ENCODE measurements at places on chromosomes 16 and 17. TPM values are rescaled to one million over a fixed set of nuclear protein-coding genes. Genes with fewer than 3 reads are reported as not detected.

TAT gene
- not detected for total RNA-seq

MMP2 gene
- total RNA-seq, result 20.5 TPM

DNA sequence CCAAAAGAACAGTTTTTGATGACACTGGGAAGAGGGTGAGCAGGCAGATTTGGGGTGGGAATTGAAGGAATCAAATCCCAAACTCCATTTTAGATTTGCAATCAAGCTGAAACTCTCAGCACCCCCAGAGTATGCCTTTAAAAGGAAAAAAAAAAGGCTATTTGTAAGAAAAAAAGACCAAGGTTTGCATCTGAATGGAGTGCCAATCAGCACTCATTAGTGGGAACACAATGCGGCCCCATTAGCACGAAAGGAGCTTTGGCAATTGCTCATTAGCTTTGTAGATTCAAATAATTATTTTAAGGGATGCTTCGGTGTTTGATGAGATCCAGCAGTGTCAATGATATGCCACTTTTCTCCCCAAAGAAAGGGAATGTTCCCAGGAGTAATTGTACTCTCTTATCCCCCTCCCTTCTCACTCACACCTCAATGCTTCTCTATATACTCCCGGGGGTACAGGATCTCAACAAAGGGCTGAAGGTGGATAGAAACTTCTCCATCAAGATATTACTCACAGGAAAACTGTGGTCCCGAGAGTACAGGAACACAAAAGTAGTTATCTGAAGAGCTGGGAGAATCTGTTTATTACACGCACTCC, 32.2 kb downstream of the CHP2 start:
- no peak for DNase-seq

GRCh38 chr17:72477491-72477890, 356.7 kb downstream of the SOX9 start:
- DNase-seq, result no peak

GRCh38 chr17:29802246-29802645, 127.8 kb downstream of the SSH2 start:
- DNase-seq, result no peak

DNA sequence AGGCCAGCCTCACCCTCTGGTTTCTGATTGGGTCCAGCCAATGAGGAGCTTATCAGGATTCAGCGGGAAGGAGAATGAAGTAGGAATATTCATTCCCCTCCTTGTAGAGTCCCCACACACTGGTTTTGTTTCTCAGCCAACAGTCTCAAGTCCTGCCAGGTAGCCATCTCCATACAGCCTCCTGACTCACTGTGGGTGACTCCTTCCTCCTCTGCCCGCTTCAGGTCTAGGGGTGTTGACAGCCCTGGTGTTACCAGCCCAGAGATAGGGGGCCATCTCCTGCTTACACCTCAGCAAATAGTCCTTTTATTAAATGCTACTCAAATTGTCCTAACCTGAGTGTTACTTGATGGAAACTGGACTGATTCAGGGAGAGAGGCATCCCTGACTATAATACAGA, 4.0 kb upstream of the MFAP4 start:
- no peak for DNase-seq

GRCh38 chr17:67178555-67178954, 66.4 kb downstream of the HELZ start:
- no peak for DNase-seq

- DNase-seq, result no peak
These were observed 18.4 kb downstream of the PLCG2 start for GRCh38 chr16:81797443-81797842.

All from dermis blood vessel endothelial cell (primary cell).